Mucosa of gallbladder (tissue), 1 donor: ENCODE measurements at places on chromosomes 11 and 22. TPM values are rescaled to one million over a fixed set of nuclear protein-coding genes. Genes with fewer than 3 reads are reported as not detected.
A peak's percentile ranks its signal among the peaks of the same experiment; 100 is the strongest.

KCNJ1 gene
- total RNA-seq: not detected

- no peak for DNase-seq
These were observed 511.0 kb downstream of the INSC start for GRCh38 chr11:15625691-15626090.

IL10RA gene
- total RNA-seq: 29.3 TPM

MS4A1 gene
- total RNA-seq: 0.60 TPM

DNA sequence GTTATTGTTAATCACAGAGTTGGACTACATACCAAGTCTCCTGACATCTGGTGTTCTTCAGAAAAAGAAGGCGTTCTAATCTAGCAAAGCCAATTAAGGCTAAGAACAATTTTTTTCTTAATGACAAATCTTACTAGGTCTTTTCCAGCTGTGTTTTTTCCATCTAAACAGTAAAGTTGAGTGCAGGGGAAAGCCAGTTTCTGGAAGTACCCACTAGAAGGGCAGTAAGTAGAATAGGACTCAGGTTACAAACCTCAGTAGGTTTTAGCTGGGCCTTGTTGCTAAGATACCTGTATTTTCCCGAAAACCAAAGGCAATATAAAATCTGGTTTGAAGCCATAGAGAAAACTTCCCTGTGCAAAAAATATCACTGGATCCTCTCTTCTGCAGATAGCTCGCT, 351.9 kb downstream of the ETS1 start:
- no peak for DNase-seq

OR8K3 gene
- total RNA-seq: not detected

DNA sequence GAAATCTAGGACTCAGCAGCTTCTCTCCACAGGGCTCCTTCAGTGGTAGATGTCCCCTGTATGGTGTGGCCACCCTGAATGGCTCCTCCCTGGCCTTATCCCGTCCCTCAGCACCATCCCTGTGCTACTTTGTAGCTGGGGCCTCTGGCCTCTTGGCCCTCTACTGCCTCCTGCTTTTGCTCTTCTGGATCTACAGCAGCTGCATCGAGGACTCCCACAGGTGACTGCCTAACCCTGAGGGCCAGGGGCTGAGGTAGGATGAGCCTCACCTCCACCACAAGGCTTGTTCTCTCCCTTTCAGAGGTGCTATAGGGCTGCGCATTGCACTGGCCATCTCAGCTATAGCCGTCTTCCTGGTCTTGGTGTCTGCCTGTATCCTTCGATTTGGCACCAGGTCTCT, 1.8 kb downstream of the TMEM179B start:
- DNase-seq: no peak

TYR gene
- not detected for total RNA-seq

BTBD18 gene
- not detected for total RNA-seq

- peak; percentile 97 for DNase-seq
These were observed at the start of gene RTN3 for GRCh38 chr11:63681321-63682065. Gene RTN3, plus strand, starts transcription at chr11:63681500. Its CDS starts 137 bp downstream, at chr11:63681637.

- DNase-seq: no peak
These were observed 583.4 kb downstream of the SOX6 start for GRCh38 chr11:15772981-15773380.

- DNase-seq: no peak
These were observed 1.9 kb upstream of the EMID1 start for GRCh38 chr22:29203488-29204454.

DNA sequence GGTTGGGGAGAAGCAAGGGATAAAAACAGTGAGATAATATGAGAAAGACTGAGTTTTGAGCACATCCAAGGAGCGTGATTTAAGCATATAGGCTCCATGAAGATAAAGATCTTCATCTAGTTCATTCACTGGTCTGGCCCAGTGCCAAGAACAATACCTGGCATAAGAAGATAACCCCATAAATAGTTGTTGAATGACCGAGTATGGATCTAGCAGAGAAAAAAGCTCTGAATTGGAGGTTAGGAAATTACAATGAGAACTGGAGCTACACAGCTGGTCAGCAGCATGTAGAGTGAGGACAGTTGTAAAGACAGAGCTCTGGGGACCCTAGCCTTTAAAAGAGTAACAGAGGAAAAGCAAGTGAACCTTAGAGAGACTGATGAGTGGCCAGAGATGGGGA, 33.0 kb upstream of the PAK1 start:
- DNase-seq: peak; percentile 25

SLC22A12 gene
- total RNA-seq: not detected

CCDC134 gene
- total RNA-seq: 10.2 TPM

TESMIN gene
- 4.9 TPM for total RNA-seq

DNA sequence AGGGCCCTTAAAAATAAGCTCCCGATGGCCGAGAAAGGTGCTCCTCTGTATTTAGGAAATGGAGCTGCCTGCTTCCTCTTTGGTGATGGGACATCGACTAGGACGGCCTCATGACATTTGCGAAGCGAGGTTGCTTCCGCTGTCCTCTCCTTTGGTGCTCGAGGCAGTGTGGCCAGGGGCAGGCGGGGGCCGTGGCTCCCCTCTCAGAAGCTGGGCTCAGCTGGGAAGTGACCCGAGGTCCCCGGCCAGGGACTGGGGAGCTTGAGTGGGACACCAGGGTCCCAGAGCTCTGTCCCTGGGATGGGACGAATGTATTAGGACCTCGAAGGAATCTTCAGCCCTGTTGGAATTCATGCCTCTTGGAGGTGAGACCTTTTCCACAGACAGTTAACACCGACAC, 151.1 kb downstream of the CTTN start:
- DNase-seq: no peak
